ENCODE measurements at places on chromosomes 16 and 17. TPM values are rescaled to one million over a fixed set of nuclear protein-coding genes. Genes with fewer than 3 reads are reported as not detected.

Gene CLEC10A
- 15.3 TPM for polyA plus RNA-seq

Gene SLC22A31
- not detected for polyA plus RNA-seq

Gene DPEP2
- 1.2 TPM for polyA plus RNA-seq

Gene TAC4
- not detected for polyA plus RNA-seq

Gene KRT38
- polyA plus RNA-seq: not detected

Gene HSBP1
- 40.6 TPM for polyA plus RNA-seq

Gene RAB40B
- 24.0 TPM for polyA plus RNA-seq

Gene SLC52A1
- not detected for polyA plus RNA-seq

DNA sequence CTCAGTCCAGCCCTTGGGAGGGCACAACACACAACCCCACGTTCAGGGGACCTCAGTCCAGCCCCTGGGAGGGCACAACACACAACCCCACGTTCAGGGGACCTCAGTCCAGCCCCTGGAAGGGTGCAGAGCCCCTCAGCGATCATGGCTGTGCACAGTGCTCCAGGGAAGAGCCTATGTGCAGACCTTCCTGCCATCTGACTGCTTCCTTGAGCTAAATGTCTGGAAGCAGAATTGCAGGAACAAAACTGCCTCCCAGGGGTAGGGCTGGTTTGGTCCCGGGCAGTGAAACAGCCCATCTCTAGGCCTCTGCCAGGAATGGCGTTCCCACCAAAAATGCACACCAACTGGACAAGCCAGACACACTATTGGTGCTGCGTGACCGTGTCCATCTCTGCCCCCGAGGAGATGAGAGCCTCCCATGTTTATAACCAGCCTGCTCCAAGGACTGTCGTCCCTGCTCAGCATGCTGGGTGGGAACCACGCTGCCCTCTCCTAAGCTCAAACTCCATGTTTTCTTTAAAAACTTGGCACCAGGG is 44.0 kb downstream of the ZNF276 start:
- no peak for DNase-seq

- no peak for DNase-seq
Measured at GRCh38 chr16:23110257-23110899, 38.9 kb downstream of the USP31 start.

DNA sequence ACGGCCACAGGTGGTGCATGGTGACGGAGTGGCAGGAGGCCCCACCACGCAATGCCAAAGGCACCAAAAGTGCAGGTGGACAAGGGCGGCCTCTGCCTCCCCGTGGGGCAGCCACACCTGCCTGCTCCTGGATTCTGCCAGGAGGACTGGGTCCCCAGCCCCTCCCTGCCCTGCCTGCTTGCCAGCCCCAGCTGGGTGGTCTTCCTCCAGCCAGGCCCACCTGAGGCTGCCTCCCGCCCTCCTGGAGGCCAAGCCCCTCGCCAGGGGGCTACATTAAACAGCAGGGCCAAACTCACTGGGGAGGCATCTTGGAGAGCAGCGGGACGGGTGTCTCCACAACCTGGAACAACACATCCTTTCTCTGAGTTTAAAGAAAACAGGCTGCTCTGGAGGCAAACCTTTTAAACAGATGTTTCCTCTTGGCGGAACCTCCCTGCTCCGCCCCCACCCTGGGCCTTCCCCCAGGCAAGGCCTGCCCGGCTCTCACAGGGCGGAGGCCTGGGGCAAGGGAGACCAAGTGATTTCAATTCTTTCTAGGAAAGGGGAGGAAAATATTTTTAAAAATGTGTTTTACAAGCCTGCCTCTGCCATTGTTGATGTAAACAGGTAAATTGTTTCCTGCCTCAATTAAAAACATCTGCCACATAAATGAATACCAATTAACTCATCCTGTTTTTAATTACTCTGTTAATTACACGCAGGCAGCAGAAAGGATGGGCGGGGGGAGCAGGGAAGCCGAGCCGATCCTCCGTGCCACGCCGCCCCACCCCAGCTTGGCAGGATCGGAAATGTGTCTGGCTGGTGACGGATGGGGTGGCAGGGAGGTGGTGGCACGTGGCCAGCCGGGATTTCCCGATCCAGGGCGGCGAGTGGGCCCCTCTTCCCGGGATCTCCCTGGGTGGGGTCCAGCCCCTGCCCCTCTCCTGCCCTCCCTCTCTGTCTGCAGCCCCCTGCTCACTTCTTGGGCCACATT is 54.4 kb upstream of the PABPN1L start:
- peak; percentile 87 for DNase-seq

GRCh38 chr17:76496464-76496863 is 4.8 kb downstream of the RHBDF2 start:
- DNase-seq: no peak

GRCh38 chr17:40180694-40181093 is 3.4 kb downstream of the RAPGEFL1 start:
- DNase-seq: no peak

- DNase-seq: no peak
Measured at GRCh38 chr16:18827890-18828289, 26.5 kb upstream of the ARL6IP1 start.

DNA sequence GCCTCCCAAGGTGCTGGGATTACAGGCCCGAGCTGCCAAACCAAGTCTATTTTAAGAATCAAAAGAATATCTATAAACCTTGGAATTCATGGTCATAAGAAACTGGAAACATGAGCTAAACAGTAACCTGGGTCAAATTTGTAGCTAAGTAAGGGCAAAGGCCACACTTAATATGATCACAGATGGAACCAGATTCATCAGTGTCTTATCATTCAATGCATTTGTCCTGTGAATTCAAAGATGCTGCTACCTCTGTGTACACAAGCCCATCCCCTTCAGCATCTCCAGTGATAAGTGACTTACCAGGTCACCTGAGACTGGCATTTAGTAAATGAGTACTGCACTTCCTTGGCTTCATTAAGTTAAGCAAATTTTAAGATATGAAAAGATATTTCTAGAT is 108.1 kb downstream of the SSH2 start:
- DNase-seq: no peak

- no peak for DNase-seq
Measured at GRCh38 chr17:7425756-7426155, 340 bp downstream of the SPEM2 start.

- DNase-seq: no peak
Measured at GRCh38 chr17:35291802-35292201, 48.9 kb downstream of the SLFN5 start.

DNA sequence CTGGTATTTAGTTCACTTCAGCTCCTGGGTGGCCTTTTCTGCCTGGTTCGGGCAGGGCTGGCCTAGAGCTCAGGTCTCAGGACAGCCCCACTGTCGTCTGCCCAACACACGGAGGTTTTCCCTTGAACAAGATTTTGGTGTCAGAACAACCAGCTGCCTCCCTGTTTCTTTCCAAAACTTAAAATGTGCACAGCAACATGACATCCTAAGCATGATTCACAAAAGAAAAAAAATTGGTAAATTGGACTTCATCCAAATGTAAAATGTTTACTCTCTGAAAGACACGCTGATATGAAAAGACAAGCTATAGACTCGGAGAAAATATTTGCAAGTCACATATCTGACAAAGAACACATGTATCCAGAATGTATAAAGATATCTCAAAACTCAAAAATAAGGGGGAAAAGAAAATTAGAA is 197.8 kb upstream of the CHMP6 start:
- peak; percentile 50 for DNase-seq

DNA sequence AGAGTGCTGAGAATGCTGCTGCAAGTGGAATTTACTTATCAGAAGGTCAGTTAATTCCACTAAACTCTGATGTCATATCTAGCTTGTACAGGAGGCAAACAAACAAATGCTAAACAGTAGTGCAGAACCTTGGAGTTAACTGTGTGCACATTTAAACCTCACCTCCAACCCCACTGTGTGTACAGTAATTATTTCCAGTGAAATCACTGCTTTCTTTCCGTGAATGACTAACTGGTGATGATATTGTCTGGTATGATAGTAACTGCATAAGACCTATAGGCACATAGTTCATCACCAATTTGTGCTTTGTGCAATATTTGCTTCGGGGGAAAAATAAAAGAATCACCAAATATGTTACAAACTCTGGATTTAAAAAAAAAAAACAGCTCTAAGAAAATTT is 492.5 kb upstream of the HSBP1 start:
- no peak for DNase-seq

- no peak for DNase-seq
Measured at GRCh38 chr17:67217446-67217845, 27.6 kb downstream of the HELZ start.

DNA sequence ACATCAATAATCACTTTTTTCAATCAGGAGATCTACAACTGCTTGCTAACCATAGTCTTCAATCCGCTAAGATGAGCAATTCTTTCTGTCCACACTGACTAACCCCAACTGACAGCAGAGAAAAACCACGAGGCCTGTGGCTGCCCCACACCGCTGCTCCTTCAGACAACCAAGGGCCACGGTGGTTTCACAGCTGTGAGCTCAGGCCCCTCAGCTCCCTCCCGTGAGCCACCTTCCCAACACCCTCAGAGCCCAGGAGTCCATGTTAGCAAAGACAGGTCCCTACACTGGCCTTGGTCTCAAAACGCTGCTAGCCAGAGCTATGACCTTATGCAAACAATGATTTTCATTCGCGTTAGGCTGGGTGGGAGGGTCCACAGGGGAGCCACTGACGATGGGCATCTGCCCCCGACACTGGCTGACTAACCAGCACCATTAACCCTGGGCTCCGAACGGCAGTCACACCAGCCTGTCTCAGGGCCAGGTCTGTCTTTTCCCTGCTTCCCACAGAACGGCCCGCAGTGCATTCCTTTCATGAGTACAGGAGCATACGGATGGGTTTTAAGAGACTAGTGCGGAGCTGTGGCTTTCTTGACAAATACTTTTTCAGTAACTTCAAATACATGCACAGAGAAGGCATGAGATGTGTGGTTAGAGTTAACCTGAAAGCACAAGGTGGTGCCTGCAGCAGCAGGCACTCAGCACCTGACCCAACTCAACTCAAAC is 67.3 kb downstream of the ANKRD11 start:
- DNase-seq: no peak

DNA sequence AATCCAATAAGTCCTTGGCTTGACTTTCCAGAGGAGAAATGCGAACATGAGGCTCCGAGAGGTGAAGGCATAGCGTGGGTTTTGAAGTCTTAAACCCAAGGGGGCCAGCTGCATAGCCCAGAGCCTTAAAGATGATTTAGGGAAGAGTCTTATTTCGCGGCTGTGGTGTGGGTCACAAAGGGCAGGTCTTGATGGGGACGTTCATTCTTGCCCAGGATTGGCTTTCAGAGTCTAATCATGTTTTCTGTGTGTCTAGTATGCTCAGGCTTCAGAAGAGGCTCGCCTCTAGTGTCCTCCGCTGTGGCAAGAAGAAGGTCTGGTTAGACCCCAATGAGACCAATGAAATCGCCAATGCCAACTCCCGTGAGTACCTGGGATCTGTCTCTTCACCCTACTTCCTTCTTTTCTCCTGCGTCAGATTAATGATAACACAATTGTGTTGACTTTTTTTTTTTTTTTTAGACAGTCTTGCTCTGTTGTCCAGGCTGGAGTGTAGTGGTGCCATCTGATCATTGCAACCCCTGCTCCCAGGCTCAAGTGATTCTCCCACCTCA is 951 bp downstream of the RPL19 start:
- DNase-seq: no peak

DNA sequence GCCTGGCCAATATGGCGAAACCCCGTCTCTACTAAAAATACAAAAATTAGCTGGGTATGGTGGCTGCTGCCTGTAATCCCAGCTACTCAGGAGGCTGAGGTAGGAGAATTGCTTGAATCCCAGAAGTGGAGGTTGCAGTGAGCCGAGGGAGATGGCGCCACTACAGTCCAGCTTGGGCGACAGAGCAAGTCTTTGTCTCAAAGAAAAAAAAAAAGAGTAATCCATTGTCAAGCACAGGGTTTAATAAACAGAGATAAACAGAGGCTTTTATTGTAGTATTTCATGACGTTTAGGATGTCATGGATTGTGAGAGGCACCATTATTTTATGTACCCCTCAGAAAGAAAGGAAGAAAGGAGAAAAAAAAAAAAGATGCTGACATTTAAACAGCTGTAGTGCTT is 75.2 kb upstream of the RNU2-1 start:
- no peak for DNase-seq

- DNase-seq: no peak
Measured at GRCh38 chr17:31674305-31674704, 184.7 kb downstream of the COPRS start.

DNA sequence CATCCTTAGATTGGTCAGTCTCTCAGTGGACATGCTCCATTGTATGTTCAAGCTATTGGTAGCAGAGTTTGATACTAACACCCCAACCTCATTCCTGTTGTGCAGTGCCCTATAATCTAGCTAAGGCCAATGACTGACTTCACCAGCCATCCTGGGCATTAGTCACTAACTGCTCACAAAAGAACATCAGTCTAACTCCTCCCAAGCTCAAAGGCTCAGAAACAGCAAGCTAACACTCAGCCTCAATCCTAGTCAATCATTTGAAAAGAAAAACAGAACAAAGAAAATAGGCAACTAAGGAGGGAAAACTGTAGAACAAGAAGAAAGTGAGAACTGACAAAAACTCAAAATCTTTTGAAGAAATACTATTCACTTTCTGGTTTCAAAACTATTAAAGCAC is 199.1 kb upstream of the C17orf78 start:
- DNase-seq: no peak

Measured in sigmoid colon (tissue), 7 donors.